ENCODE measurements at places on chromosomes 13 and 19.

DNA sequence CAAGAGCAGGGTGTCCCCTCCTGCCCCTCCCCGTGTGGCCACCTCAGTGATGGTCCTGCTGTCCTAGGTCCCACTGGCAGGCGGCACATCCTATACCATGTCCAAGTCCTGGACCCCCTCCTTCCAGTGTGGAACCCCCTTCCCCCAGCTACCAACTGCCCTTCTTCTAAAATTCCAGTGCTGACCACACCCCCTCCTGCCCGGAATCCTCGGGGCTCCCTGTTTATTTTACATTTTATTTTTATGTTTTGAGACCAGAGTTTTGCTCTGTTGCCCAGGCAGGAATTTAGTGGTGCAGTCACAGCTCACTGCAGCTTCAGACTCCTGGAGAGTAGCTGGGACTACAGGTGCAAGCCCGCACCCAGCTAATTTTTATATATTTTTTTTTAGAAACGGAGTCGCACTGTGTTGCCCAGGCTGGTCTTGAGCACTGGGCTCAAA lies 945 bp upstream of the CPAMD8 start:
- no peak for DNase-seq

GRCh38 chr13:27839809-27840467 lies 47.7 kb downstream of the GSX1 start:
- no peak for DNase-seq

DNA sequence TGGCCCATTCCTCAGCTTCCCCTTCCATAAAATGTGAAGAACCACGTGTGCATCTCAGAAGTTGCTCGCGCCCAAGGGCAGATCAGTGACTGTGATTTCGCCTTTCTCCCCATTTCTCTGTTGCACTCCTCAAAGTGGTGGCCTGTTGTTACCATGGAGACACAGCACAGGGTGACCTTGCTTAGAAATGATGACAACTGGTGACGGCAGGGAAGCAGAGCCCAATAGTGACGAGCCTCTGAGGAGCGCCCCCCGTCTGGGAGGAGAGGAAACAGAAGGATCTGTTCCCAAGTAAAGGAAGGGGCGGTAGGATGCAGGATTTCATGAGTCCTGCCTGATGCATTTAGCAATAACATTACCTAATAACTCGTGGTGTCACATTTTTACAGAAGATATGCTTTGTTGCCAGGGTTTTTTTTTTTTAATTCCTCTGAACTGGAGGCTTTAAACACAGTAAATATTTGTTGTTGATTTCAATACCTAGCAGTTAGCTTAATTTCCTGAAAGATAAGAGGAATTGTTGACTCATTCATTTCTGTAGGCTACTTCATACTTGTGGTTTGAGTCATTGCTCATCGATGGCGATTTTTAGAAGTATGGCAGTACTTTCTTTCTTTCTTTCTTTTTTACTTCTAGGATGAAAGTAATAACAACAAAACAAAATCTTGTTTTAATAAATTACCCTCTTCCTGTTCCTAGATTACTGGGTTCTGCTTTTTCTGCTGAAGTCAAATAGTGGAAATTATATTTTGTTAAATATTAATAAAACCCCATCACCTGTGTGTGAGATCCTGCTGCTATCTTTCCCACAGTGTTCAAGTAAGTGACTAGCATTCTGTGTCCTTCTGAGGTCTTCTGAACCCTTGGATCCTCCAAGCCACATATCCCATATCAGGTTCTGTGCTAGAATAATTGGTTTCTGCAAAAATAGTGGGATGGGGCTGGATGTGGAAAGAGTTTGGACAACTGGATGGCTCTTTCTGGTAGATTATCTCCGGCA lies 36.0 kb downstream of the MBNL2 start:
- DNase-seq, result no peak

- DNase-seq, result no peak
Observed at GRCh38 chr13:25688536-25688935, 316.8 kb downstream of the ATP8A2 start.

DNA sequence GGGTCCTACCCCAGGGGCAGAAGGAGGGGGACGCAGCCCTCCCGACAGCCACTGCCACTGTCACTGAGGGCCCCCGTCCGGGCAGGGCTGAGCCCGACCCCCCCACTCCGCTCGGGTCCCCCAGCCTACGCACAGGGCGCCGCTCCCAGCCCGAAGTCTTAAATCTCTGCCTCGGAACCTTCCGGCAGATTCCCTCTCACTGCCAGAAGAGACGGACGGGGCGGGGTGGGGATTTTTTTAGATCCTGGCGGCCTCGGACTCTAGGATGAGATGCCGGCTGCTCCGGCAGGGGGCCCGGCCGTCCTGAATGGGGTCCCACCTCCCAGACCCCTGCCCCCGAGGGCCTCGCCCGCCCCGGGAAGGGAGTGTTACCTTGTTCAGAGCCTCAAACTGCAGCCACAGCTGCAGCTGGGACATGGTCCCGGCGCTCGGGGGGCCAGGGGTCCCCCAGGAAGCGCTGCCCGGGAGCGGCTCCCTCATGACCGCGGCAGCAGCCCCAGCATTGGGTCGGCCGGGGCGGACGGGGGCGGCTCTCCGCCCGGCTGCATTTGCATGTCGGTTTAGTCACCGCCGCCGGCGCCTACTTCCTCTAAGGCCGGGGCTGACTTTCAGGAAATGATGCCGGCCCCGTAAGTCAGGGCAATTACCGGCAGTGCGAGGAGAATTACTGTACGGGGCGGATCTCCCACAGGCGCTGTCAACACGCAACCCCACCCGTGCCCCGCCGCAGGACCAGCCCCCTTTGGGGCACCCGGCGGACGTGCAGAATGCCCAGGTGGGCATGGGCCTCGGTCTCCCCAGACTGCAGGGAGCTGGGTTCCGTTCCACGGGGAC lies 28.1 kb downstream of the GPX4 start:
- DNase-seq, result peak; percentile 80

DNA sequence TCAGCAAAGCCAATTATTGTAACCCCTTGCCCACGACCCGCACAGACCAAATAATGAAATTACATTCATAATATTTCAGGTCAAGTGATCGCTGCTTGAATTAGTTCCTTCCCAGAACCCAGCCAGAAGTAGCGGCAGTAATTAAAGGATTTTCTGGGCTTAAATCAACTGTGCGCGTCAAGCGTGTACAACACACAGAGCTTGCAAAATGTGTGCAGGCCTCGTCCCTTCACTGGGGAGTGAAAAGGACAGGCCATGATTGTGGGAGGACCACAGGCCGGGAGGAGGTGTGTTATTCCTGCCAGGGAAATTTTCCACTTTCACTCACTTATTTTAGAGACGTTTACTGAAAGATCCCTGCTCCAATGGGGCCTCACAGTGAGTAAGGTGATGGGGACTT lies 84.9 kb downstream of the CHST8 start:
- DNase-seq, result no peak

DNA sequence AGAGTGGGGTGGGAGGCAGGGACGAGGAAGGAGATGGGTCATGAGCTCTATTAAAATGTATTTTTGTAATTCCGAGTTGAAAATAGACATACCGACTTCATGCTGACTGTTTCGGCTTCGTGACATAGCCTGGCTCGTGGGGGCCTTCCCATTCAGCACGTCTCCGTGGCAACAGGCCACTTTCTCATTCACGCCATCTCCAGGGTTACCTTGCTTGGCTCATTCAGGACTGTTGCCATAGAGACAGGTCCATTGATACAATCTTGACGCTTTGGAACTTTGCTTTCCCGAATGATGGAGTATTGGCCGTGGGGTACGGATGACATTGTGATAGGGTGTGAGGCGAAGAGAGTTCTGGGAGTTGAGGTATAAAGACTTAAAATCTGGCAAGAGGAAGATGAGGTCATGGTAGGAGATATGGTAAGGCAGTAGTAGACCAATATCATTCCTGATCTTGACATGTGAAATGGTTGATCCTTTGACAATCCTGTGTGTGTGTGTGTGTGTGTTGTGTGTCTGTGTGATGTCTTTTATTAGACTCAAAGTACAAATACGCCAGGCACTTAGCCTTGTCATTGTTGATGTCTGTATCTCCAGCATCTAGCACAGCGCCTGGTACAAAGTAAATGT lies 97.3 kb downstream of the CACNA1A start:
- no peak for DNase-seq

DNA sequence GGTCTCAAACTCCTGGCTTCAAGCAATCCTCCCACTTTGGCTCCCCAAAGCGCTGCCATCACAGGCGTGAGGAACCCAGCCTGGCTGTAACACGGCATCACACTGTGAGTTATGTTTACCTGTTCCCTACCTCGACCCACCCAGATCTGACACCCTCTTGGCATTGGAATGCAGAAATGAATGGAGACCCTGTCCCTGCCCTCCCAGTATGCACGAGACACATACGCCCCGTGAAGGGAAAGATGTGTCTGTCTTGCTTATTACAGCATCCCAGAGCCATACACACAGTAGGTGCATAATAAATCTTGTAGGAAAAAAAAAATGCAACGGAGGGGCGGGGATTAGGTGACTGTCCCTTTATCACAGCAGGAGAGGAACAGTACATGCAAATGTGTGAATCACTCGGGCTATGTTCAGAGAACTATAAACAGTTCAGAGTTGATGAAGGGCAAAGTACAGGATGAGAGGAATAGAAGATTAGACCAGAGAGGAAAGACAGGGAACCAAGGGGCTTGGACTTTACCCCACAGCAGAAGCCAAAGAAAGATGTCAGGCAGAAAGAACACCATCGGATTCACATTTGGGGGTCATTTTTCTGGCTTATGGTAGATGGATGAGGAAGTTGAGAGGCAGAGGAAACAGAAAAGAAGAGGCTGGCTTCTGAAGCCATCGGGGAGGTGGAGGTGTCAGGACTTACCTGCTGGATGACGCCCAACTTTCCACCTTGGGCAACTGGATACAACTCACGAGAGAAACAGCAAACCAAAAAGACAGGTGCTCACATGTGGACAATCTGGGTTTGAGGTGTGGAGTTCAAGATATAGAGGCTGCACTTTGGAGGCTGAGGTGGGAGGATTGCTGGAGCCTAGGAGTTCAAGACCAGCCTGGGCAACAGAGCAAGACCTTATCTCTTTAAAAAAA lies 94.3 kb downstream of the INSR start:
- no peak for DNase-seq

DNA sequence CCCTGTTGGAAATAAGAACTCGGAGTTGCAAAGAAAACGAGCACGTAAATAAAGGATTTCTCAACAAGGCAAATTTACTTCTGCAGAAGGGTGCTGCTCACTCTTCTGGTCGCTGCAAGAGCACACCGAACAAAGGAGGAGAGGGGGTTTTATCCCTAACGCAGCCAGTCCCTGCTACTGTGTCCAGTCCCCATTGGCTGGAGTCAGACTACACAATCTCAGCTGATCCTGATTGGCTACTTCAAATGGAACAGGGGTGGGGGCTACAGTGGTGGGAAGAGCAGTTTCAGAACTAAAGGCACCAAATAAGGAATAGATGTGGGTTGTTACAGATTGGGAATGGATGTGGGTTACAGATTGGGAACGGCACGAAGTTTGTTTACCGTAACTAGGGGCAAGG lies 63.9 kb upstream of the MCF2L start:
- no peak for DNase-seq

- no peak for DNase-seq
Observed at GRCh38 chr19:7072541-7072940, 3.0 kb downstream of the ZNF557 start.

DNA sequence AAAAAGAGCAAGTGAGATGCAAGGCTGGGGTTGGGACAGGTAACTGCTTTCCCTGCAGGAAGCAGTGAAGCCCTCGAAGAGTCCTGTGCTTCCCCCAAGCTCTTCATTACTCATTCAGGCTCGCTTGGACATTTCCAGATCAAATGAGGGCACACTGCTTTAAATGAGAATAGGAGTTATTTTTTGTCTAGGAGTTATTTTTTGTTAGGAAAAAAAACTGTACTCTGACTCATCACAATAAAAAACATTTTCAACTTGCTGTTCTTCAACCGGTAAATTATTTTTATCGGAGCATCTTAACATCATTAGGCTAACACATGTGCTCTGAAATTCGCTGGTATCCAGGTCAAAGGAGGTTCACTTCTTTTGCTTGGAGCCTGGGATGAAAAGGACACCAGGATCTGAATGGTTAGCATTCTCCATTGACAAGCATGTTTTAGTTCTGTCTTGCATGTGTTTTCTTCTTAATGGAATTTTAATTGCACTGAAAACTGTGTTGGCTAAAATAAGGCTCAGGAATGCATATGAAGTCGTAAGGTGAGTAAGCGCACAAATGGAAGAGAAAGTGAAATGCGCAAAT lies 80.7 kb upstream of the STK24 start:
- no peak for DNase-seq

- DNase-seq, result no peak
Observed at GRCh38 chr13:98826146-98826545, 73.7 kb upstream of the SLC15A1 start.

DNA sequence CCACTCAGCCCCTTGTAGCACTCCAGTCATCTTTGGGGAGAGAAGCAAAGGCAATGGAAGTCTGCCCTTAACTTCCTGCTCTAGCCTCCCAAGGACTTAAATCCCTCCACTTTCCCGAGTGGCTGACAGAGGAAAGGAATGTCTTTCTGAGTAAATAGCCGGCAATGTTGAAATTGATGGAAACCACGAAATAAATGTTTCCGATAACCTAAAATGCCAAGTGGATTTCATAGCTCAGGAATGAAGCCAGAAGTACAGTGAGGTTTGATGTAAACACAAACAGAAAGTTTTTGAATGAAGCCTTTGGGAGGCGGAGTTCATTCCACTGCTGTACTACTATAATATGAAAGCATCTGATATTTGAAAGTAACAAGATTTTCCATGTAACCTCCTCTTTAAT lies 14.0 kb upstream of the TBC1D4 start:
- no peak for DNase-seq

DNA sequence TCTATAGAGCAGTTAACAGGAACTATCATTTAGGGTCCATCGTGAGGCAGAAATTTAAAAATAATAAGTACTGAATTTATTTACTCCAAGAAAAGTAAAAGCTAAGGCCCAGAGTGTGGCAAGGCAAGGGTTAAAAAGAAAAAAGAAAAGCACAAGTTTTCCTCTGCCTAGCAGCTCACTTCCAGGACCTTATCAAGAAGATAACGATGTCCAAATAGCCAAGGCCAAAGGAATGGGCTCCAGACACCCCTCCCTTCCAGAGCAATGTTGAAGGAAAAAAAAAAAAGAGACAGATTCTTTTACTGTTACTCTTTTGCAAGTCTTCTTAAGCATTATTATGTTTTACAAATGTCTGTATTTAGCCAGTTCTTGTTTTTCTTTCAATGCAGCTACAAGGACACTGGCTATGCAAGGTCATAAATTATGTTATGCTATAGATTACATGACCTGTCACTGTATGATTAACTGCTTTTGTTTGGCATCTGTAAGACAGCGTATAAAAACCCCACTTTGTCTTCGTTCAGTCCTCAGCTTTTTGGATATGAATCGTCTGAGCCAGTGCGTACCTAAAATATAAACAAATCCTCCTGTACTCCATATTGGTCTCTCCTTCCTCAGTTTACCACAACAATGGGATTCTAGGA lies 2.9 kb upstream of the ZNF700 start:
- no peak for DNase-seq

Measured in naive thymus-derived CD8-positive, alpha-beta T cell (primary cell).